ENCODE measurements at places on chromosomes 4 and X.

- no peak for DNase-seq
These were observed 237.3 kb downstream of the NLGN4X start for GRCh38 chrX:5991393-5991792.

DNA sequence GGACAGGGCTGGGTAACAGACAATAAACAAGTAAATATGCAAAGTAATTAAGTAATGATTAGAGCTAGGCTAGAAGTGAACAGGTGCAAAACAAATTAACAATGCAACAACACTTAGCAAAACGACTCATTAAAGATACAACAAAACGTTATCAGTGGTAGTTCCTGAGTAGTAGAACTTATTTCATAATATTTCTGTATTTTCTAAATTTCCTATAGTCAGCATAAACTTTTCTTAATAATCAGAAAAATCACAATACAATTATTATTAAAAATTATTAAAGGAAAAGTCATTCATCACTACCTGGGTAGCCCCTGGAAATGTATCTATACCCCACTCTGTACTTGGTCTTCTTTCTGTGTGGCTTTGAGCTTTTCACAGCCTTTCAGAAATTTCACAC lies 166.6 kb downstream of the GBA3 start:
- no peak for DNase-seq

GRCh38 chr4:83234902-83235644 lies 49.5 kb downstream of the COQ2 start:
- DNase-seq: no peak

DNA sequence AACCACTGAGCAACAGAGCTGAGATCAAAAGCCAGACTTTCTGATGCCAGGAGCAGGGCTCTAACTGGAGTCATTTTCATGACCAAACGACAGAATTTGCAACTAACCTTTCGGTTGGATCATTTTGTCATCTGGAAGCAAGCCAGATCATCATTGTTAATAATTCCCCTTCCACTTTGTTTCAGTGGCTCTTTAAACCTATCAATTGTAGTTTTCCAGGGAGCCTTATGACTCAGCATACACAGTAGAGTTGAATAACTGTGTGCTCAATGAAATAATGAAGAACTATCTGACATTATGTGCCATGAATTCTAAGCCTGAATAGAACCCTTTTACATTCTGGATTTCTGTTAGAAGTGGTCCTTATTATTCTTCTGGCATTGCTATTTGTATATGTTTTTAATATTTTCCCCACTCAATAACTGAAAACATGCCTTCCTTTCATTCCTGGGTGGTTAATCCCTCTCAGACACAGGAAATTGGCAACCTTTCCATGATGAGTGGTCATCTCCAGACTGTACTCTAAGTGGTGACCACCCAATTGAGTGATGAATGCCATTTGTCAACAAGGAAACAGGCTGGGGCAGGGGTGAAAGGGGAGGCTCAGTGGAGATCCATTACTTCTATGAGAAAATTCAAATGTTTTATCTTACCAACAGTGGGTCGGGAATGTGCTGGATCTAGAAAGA lies 431.8 kb downstream of the BCOR start:
- DNase-seq: peak; percentile 86

- DNase-seq: no peak
These were observed 84.2 kb downstream of the DKK2 start for GRCh38 chr4:106951891-106952290.

DNA sequence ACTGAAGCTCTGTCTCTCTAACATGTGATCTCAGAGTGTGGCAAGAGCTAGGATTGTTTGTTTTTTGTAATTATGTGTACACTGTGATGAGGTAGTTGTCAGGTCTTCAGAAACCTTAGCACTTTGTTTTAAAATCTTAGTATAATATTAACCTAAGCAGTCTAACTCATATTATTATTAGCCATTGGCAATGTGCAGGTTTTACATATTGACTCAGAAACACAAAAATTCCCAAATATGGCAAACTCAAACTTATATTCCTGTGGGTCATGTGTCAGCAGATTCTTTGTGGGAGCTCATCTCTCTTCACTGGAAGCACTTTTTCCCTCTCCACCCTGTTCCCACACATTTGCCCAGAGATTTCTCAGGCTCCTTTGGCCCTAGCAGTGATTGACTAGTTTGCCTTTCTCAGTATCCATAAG lies 8.2 kb upstream of the PWWP3B start:
- no peak for DNase-seq

GRCh38 chr4:169802873-169803272 lies 45.1 kb upstream of the HPF1 start:
- no peak for DNase-seq

- no peak for DNase-seq
These were observed 57.5 kb upstream of the SMIM10 start for GRCh38 chrX:134933248-134933647.

GRCh38 chr4:147594578-147594977 lies 22.6 kb upstream of the TMEM184C start:
- no peak for DNase-seq

DNA sequence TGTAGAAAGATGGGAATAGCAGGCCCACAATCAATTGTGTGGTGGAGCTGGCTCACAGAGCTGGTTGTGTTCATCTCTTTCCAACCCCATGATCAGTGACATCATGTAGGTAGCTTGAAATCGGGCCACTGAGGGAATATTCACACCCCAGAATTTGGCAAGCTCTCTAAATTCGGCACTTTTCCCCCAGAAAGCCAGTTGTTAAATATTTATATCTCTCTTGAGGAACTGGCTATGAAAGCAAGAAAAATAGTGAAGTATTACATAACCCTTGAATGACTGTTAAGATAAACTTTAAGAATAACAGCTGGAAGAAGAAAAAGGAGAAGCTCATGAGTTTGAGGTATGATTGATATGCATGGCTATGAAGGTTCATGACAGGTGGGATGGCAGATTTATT lies 38.9 kb downstream of the GPRIN3 start:
- DNase-seq: peak; percentile 3

DNA sequence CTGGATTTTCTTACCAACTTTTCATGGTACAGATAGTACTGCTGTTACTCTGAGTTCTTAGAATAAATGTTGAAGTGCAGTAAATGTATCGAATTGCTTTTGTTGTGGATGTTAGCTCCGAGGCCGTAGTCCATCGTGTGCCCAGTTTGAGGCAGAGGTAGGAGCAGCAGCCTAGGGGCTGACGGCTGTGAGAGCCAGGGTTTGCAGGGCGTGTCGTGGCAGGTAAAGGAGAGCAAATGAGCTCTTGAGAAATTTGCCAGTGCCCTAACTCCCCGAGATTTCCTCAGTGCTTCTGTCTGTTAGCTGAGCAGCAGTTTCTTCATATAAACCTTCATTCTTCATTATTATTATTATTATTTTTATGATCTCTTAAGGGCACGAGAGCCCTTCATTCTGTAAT lies 21.6 kb downstream of the PRIMPOL start:
- DNase-seq: no peak

DNA sequence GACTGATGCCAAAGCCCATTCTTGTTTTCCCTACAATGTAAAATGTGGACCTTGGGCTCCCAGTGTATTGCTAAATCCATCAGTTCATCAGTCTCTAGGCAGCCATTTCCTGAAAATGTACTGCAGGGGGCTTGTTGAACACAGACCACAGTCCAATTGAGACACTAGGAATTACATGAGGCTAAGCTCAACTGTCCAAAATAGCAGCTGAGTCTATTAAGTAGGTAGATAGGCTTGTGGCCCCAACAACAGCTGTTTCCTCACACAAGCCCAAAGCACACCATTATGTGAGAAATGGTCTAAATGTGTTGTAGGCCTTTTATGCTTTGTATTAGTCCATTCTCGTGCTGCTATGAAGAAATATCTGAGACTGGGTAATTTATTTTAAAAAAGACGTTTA lies 60.0 kb upstream of the PAK3 start:
- no peak for DNase-seq

- DNase-seq: no peak
These were observed 24.8 kb upstream of the CYP2U1 start for GRCh38 chr4:107906458-107907100.

GRCh38 chr4:80215449-80216052 lies 18.2 kb downstream of the PRDM8 start:
- DNase-seq: no peak

DNA sequence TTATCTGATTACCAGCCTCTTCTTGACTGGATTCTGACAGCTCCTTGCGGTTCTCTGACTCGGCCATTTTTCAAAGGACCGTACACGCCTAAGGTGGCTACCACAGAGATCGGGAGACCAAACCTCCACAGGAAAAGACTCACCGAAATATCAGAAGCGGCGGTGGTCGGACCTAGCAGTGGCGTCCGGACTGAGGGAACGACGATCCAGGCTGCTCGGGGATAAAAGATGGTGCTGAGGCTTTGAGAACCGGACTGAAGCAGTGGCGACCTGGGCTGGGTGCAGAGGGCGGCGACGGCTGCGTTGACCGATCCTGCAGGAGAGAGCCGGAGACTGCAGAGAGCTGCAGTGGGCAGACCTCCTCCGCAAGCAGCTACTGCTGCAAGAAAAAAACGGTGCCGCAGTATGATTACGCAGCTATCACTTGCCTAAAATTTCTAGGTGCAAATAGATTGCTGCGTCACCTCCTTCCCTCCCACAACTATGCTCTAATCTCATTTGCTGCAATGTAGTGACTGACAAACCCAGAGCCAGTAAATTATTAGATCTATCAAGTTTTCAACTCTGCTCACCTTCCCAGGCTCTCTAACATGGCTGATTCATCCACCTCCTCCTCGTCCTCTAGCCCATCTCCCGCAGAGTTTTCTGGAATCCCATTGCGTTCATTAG lies at the start of gene NAP1L2:
NAP1L2 (minus strand) TSS at position 426 of the 669 bp plus-strand sequence; CDS start at position 67, 359 bp downstream.
- DNase-seq: peak; percentile 2

- DNase-seq: no peak
These were observed 104.3 kb downstream of the CORIN start for GRCh38 chr4:47733302-47734175.

- DNase-seq: no peak
These were observed 12.3 kb downstream of the LOC101059915 start for GRCh38 chrX:71679575-71680207.

GRCh38 chrX:47585273-47585672 lies 3.0 kb downstream of the TIMP1 start:
- no peak for DNase-seq

- DNase-seq: peak; percentile 34
These were observed 443.2 kb downstream of the INPP4B start for GRCh38 chr4:142402900-142403299.

- DNase-seq: no peak
These were observed 86.5 kb upstream of the KLF3 start for GRCh38 chr4:38577462-38577861.

- DNase-seq: no peak
These were observed 15.0 kb downstream of the ASB9 start for GRCh38 chrX:15254852-15255251.
